ENCODE measurements at places on chromosomes 11 and 22.
A peak's percentile ranks its signal among the peaks of the same experiment; 100 is the strongest.

DNA sequence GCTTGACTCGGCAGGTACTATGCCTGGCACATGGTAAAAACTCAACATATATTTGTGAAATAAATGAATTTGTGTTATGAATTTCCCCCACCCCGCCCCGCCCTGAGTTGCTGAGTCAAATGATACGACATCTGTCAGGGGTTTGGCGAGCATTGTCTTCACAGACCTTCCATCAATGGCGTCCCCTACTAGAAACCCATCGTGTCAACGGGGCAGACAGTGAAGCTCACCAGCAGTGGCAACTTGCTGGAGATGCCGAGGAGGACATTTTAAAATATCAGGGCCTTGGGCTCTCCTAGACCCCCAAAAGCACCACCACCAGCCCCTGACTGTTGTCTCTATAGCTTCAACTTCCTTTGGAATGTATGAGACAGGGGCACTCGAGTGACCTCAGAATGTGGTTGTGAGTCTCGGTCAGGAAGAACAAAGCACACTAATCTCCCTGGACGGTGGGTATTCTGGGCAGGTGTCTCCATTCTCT lies 761 bp upstream of the NXF1 start:
- ATAC-seq, result peak; percentile 40

DNA sequence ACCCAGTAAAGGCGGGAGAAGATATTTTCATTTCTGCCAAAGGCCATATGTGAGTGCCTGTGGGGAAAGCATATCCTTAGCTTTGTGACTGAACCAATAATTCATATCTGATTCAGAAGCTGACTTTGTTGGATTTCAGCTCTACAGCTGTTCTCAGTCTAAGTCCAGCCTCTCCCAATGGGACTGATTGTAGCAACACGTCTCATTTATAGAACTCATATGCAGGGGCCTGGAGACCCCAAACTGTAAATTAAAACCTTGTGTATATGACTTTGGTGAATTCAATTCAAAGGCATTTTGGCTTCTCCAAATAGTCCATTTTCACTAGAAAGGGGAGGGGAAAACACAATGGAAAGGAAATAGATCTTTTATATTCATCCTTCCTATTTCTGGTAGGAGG lies 250.4 kb upstream of the SORL1-AS1 start:
- no peak for ATAC-seq

GRCh38 chr11:123920943-123921342 lies 18.5 kb upstream of the OR4D5 start:
- no peak for ATAC-seq

DNA sequence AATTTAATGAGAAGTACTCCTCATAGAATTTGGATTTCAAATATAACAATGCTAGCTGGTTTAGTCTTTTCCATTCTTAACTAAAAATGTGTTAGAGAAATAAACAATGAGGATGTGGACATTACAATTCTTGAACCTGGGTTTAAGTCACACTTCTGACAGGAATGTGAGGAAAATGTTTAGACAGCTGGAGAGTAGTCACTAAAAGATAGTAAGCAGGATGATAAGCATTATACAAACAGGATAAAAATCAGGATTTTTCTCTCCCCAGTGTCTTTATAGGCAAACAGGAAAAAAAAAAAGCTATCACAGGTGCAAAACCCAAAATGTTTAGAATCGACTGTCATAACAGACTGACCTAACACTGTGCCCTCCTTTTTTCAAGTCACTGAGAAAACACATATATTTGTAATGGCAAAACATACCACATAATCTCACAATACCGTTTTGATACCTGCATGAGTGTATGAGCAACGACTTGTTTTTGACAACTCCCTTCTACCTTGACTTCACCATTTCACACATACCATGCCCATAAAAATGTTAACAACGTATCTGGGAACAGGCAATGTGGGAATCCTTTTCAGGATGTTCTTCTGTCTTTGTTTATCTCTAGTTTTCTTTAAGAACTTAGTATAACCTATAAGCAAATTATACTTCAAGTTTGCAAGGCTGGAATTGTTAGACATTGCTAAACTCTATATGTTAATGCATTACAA lies 242.0 kb downstream of the SBF2 start:
- ATAC-seq, result no peak

GRCh38 chr22:48227341-48228018 lies 1465.0 kb downstream of the TBC1D22A start:
- ATAC-seq, result no peak

DNA sequence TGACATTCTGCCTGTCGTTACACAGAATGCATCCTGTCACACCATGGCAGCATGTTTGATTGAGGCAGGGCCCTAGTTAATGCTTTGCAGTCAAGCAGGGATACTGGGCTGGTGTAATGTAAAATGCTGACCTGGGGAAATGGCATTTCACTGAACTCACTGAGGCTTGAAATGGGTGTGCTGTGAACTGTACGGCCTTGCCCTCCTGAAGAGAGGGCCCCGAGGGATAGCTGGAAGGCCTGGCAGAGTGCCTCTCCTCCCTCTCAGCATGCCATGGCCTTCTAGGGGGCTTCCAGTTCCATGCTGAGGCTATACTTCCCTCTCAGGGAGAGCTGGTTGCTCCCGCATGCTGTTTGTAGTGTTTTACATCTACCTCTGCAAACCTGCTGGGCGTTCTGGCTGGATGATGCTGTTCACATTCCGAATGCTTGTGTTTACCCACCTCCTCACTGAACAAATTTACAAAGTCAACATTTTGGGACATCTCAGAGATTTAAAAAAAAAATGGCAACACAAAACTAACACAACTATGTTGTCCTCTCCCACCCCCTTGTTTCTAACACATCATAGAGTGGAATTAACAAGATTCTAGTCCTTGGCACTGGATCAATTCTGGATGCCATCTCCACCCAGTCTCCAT lies 416.7 kb upstream of the CADM1 start:
- no peak for ATAC-seq

DNA sequence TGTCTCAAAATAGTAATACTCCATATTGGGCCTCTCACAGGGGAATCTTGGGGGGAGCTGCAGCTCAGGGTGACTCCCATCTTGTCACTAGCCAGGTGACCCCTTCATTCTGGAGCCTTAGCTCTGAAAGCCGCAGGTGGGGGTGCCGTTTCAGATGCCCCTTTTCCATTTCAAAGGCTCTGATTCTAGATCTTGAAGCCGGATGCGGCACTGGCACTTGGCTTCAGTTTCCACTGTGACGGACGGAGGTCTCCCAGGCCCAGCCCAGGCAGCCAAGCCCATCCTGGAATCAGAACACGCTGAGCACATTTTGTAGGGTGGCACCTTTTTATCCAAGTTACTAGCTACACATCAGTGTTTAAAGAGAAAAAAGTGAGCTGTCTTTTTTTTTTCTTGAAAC lies 6.4 kb downstream of the BIK start:
- ATAC-seq, result no peak

DNA sequence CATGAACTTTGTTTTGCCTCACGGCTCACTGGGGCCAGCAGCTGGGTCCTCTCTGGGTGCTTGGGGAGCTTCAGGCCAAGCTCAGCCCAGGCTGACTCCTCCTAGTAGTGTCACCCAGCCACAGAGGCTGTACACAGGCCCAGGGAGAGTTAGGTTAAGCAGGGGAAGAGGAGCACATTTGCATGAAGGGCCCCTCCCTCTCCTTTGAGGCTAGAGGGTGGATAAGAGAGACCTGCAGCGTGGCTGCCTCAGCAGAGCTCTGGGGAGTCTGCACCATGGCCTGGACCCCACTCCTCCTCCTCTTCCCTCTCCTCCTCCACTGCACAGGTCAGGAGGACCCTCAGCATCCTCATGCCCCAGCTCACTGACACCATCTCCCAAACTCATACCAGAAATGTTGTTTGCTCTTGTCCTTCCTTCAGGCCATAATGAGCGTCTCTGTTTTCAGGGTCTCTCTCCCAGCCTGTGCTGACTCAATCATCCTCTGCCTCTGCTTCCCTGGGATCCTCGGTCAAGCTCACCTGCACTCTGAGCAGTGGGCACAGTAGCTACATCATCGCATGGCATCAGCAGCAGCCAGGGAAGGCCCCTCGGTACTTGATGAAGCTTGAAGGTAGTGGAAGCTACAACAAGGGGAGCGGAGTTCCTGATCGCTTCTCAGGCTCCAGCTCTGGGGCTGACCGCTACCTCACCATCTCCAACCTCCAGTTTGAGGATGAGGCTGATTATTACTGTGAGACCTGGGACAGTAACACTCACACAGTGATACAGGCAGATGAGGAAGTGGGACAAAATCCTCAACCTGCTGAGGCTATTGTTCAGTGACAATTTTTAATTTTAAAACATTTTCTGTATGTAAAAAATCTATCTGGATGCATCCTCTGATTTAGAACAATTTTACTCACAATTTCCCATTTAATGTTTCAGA lies 82.4 kb upstream of the VPREB1 start:
- peak; percentile 98 for ATAC-seq

DNA sequence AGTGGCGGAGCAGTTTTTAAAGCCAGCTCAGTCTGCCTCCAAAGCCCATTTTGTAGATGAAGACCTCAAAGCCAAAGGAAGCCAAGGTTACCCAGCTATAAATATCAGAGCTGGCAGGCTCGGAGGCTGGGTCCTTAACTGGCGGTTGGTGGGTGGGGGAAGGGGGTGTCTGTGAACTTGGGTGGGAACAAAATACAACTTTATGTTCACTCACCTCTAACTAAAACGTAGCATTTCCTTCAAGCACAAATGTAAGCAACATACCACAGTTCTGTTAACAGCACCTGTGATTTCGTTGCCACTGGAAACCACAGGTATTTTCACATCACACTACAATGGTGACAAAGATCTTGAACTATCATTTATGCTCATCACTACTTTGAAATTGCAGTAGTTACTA lies 99.7 kb upstream of the SYT13 start:
- ATAC-seq, result no peak

- ATAC-seq, result no peak
Observed at GRCh38 chr11:1445741-1446445, 40.7 kb downstream of the MOB2 start.

- no peak for ATAC-seq
Observed at GRCh38 chr11:859394-860131, 16.9 kb downstream of the TSPAN4 start.

DNA sequence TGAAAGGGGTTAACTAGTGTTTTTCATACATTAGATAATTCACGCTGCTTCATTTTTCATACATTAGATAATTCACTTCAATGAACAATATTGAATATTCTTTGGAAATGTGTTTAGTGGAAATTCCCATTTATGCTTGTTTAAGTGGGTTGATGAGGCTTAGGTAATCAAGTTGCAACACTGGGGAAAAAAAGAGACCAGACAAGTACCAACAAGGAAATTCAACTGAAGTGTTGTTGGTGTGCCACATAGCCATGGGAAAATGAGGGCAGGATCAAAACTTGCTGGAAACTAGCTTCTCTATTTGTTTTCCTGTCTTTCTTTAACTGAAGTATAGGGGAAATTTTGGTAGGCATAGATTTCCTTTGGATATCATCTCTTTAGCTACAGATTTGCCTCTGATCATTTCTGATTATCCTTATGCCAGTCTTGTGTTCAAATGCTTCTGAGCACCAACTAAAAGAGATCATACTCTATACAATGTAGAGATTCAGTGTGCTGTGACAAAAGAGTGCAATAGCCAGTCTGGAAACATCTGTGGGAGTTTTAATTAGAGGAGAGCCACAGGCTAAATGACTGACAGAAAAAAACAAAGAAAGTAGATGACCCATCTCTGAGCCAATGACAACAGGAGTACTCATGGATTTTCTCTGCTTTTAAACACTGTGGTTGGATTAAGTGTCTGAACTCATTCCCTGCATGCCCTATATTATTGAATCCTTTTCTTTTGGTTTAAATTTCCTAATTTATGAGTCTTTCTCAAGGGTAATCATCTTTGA lies 67.6 kb upstream of the CTSC start:
- no peak for ATAC-seq

GRCh38 chr11:93330446-93330984 lies at the start of gene DEUP1:
TSS of gene DEUP1 (plus strand) at chr11:93330742. CDS start at chr11:93332260, 1,518 bp downstream.
- ATAC-seq, result peak; percentile 22

GRCh38 chr11:123328281-123328867 lies 101.7 kb upstream of the GRAMD1B start:
- ATAC-seq, result peak; percentile 24

DNA sequence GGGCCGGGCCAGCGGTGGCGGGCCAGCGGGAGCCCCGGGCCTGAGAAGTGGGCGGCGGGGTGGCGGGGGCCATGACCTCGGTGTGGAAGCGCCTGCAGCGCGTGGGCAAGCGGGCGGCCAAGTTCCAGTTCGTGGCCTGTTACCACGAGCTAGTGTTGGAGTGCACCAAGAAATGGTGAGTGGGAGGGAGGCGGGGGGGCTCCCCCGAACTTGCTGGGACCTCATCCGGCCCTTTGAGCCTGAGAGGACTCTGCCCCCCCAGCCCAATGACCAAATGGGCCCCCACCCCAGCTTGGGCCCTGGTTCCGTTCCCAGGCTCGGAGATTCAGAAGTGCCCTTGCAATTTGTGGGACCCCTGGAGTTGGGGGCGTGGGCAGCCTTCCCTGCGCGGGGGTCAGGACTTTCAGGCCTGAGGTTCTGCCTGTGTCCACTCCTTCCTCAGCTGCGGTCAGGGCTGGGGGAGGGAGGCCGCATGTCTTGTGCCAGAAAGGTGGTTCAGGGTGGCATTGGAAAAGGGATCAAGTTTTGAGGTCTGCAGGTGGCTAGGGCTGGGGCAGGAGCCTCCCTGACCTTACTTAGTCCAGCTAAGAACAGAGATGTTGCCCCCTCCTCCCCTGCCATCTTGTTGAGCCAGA lies 496 bp downstream of the EHBP1L1 start:
- ATAC-seq, result peak; percentile 0

GRCh38 chr11:105881027-105881426 lies 141.0 kb downstream of the MSANTD4 start:
- ATAC-seq, result no peak

- no peak for ATAC-seq
Observed at GRCh38 chr11:13009476-13009920, 382 bp downstream of the RASSF10 start.

- ATAC-seq, result no peak
Observed at GRCh38 chr11:20453657-20454316, 66.3 kb downstream of the PRMT3 start.

GRCh38 chr11:65341856-65342255 lies 8.2 kb downstream of the DPF2 start:
- no peak for ATAC-seq

DNA sequence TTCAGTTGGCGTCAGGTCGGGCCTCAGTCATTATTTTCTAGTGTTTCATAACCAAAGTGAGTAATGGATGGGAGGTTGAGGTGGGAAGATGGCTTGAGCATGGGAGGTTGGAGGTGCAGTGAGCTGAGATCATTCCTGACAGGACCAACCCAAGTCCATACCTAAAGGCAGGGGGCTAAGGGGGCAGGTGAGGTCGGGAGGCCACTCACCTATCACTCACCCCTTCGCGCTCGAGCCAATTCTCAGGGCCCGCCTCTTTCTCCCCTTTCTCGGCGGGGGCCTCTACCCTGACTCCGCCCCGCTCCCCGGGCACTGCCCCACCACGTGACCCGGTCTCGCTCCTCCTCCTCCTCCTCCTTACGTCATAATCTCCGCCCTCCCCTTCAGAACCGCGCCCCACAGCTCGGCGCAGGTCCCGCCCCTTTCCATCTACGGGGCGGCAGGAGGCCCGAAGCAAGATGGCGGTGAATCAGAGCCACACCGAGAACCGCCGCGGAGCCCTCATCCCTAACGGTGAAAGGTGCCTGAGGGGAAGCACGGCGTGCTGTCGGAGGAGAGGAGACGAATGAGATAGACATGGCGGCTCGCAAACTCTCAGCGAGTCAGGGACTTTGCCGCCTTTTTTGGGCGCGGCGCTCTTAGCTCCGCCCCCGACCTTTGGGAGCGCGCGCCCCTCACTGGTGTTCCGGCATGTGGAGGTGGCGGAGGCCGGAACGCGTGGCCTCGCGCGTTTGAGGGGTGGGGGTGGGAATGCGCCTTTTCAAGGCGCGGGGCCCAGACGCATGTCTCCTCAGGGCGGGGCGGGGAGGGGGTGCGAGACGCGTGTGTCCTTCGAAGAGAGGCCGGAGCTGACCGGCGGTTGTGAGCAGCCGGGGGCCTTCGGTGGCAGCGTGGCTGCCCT lies at the start of gene WBP2NL:
Gene WBP2NL, plus strand, starts transcription at position 428 of the 901 bp plus-strand sequence. Its CDS starts 31 bp downstream, at position 459.
- peak; percentile 99 for ATAC-seq

All from stimulated activated memory B cell treated with anti-CD40 and anti-IgM and Interleukin-4, amounts not matched to agents 10 μg/mL and 1 μg/mL and 100 μg/mL, for 72 hours (primary cell).